GM10248 (cell line): ENCODE measurements at places on chromosomes 1 and 21.

- DNase-seq = peak; percentile 95
Observed at GRCh38 chr1:53946252-53947171, at the start of gene LRRC42. Gene LRRC42, plus strand, starts transcription at chr1:53946350. Its CDS starts 5,650 bp downstream, at chr1:53952000.

DNA sequence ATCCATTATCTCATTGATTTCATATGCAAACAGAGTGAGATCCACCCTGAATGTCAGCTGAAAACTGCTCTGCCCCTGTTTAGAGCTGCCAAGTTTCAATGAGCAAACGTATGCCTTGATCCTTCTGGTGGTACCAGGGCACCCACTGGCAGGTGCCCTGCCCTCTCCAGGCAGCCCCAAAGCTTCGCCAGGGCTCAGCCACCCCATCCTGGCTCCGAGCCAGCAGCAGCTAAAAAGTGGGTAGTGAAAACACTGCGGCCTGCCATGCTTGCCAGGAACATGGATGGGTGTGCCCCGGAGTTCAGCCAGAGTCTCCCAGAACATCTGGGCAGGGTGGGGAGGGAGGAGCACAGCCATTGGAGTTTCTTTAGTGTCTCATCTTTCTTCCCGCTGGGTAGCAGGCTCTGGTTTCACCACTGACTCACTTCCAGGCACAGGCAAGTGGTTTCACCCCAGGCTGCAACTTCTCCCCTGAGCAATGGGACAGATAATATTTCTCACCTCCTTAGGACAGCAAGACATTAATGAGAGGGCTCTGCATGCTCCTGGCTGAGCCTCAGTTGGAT is 8.1 kb upstream of the LMX1A start:
- no peak for DNase-seq

- DNase-seq = no peak
Observed at GRCh38 chr1:33219886-33220661, 36.2 kb upstream of the ZNF362 start.

- peak; percentile 20 for DNase-seq
Observed at GRCh38 chr21:25456672-25457071, 150.6 kb downstream of the MRPL39 start.

DNA sequence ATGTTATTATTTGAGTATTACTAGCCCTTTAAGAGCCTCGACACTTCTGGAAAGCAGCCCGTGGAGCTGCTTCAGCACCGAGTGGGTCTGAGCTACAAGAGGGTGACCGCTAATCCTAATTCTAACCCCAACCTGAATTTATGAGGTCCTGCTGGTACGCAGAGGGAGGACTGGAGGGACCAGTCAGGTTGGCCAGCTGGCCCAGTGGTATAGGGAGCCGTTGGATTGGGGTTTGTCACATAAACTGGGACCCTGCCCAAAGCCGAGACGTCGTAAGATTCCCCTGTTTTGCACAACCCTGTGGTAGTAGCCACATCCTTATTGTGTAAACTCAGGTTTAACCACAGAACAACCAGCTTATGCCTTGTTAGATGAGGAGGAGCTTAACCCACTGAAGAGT is 60.8 kb upstream of the F3 start:
- DNase-seq = no peak

GRCh38 chr1:33056426-33056825 is 19.7 kb upstream of the AK2 start:
- DNase-seq = no peak

DNA sequence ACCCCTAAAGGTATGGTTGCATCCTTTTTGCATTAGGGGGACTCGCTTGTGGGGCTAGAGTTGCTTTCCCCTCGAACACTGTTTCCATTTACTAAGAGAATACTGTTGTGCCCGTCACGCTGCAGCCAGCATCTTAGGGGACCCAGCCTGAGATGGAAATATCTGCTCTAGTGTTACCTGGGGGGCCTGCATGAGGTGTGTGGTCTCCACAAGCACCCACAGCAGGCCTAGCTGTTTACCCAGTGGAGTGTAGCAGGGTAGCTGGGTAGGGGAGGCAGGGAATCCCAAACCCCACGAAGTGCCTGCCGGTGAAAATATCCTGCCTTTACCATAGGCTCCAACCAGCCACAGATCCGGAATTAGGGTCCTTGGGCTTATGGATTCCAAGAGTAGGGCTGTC is 303.6 kb downstream of the PTPRU start:
- DNase-seq = no peak

GRCh38 chr1:180269645-180270529 is 39.8 kb downstream of the LHX4 start:
- no peak for DNase-seq

- DNase-seq = no peak
Observed at GRCh38 chr1:202365092-202365815, 16.8 kb downstream of the PPP1R12B start.

GRCh38 chr1:22096463-22096862 is 44.0 kb downstream of the CDC42 start:
- DNase-seq = no peak

GRCh38 chr1:111497592-111497991 is 5.8 kb downstream of the ADORA3 start:
- DNase-seq = no peak

- no peak for DNase-seq
Observed at GRCh38 chr21:38989379-38989744, 183.6 kb downstream of the ETS2 start.

DNA sequence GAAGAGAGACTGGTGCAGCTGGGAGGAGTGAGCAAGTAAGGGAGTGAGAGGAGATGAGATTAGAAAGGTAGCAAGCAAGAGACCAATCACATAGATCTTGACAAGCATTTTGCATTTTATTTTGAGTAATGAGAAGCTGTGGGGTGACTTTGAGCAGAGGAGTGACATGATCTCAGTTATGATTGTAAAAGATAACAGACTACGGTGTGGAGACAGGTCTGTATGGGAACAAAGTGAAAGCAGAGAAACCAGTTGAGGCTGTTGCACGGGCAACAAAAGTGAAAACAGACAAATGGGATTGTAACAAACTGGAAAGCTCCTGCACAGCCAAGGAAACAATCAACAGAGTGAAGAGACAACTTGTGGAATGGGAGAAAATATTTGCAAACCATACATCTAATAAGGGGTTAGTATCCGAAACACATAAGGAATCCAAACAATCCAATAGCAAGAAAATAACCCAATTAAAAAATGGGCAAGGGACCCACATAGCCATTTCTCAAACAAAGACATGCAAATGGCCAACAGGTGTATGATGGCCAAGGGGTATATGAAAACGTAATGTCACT is 68.4 kb downstream of the SNRPE start:
- no peak for DNase-seq

DNA sequence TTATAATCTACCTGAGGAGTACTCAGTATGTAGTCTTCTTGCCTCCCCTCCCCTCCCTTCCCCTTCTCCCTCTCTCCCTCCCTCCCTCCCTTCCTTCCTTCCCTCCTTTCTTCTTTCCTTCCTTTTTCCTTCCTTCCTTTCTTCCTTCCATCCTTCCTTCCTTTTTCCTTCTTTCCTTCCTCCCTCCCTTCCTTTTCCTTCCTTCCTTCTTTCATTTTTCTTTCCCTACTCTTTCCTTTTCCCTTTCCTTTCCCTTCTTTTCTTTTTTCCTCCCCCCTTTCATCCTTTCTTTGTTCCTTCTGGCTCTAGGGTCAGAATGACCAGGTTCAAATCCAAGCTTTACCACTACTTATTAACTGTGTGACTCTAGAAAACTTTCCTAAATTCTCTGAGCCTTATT is 48.5 kb upstream of the HAO2 start:
- no peak for DNase-seq

DNA sequence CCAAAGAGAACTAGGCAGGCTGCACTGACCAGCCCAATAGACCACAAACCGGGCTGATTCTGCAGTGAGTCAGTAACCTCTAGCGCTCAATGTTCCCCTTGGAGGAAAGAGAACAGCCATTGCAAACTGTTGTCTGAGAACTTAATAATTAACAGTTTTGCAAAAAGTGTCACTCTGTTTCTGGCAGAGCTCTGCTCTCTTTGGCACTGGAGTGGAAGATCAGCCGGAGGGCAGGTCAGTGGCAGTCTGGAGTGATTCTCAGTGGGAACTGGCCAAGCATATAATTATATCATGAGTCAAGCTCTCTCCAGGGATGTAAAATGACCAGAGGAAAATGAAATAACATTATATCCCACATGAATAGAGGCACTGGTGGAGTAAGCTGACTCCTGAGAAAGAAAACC is 238.3 kb downstream of the HLX start:
- no peak for DNase-seq

DNA sequence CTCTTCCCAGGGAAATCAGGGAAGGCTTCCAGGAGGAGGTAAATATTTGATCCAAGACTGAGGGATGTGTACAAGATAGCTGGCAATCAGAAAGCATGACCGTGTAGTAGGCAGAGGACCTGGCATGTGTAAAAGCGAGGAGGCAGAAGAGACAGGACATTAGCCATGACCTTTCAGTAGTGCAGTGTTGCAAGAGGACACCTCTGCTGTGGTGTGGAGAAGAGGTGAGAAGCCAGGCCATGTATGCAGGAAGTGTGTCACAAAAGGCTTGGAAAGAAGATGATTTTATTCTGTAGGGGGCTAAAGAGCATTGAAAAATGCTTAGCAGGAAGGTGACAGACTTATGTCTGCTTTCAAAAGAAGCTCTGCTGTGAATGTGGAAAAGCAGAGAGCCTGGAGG is 381.0 kb downstream of the ZP4 start:
- no peak for DNase-seq

GRCh38 chr1:87325982-87326738 is 2.5 kb upstream of the LMO4 start:
- peak; percentile 41 for DNase-seq

DNA sequence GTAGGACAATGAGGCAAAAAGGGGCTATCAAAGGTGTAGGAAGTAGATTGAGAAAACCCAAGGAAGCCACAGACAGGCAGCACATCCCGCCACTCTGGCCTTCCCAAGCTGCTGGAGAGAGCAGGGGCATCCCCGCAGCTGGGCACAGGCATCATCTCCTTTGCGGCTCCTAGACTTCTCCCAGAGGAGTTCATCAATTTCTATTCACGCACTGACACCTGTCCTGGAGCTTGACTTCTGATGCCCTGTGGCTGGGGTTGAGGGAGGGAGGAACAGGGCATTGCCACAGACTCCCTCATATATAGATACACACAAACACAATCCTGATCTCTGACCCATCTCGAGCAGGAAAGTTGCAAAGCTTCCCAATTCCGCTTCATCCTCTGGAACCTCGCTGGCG is 1.9 kb upstream of the TFAP2E start:
- DNase-seq = no peak

GRCh38 chr1:166282391-166283137 is 115.8 kb upstream of the FAM78B start:
- DNase-seq = no peak

DNA sequence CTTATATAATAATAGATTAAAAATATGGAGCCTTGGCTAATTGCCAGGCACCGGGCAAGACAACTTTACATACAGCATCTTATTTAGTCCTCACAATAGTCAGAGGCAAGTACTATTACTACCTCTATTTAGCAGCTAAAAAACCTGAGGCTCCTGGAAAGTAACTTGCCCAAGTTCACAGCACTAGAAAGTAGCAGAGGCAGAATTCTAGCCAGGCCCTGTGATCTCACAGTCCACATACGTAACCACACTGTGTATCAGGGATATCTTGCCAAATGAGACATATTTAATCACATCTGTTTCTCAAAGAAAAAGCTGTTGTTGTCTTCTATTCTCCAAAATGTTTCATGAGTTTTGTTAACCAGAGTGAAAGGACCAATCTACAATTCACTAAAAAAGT is 378.5 kb downstream of the PLPP3 start:
- no peak for DNase-seq

DNA sequence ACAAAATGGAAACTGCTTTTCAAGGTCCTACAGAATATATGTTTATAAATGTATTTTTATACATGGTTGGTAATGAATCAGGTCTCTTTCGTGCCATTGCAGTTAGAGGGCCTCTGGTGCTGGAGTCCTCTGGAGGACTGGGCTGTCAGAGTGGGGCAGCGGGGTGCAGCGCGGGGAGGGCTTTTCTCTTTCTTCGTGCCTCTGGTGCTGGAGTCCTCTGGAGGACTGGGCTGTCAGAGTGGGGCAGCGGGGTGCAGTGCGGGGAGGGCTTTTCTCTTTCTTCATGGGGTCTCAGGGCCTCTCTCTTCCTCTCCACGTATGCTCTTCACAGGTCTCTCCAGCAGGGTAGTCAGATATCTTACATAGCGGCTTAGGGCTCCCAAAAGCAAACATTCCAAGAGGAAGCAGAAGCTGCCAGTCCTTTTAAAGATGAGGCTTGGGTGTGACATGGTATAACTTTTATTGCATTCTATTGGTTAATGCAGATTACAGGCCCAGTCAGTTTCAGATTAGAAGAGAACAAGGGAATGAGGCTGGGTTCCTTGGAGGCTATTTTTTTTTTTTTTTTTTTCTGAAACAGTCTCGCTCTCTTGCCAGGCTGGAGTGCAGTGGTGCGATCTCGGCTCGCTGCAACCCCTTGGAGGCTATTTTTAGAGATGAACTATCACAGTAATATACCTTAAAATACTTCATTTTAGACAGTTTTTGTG is 13.1 kb downstream of the SDCCAG8 start:
- DNase-seq = no peak

GRCh38 chr1:111499026-111499785 is 4.2 kb downstream of the ADORA3 start:
- DNase-seq = no peak

DNA sequence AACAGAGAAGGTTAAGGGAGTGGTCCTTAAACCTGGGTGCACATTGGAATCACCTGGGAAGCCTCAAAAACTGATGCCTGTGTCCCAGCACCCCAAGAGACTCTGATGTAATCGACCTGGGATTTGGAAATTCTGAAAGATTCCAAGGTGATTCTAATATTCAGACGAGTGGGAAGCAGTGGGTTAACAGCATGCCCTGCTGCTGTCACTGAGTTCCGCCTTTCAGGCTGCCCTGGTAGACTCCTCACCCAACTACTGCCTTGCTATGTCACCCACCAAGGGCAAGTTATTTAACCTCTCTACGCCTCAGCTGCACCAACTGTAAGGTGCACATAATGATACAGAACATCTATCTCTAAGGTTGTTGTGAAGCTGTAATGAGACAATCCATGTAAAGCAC is 59.2 kb downstream of the CD34 start:
- no peak for DNase-seq

- no peak for DNase-seq
Observed at GRCh38 chr1:228366866-228367741, 39.5 kb downstream of the TRIM11 start.

GRCh38 chr1:77273891-77274290 is 7.9 kb upstream of the AK5 start:
- no peak for DNase-seq

GRCh38 chr1:70487910-70488665 is 77.0 kb downstream of the CTH start:
- DNase-seq = peak; percentile 48

GRCh38 chr1:119081267-119081666 is 59.2 kb downstream of the WARS2 start:
- DNase-seq = no peak

- DNase-seq = no peak
Observed at GRCh38 chr1:228275179-228275429, 67.3 kb downstream of the OBSCN start.

GRCh38 chr21:40923407-40923806 is 76.4 kb upstream of the DSCAM start:
- DNase-seq = no peak

DNA sequence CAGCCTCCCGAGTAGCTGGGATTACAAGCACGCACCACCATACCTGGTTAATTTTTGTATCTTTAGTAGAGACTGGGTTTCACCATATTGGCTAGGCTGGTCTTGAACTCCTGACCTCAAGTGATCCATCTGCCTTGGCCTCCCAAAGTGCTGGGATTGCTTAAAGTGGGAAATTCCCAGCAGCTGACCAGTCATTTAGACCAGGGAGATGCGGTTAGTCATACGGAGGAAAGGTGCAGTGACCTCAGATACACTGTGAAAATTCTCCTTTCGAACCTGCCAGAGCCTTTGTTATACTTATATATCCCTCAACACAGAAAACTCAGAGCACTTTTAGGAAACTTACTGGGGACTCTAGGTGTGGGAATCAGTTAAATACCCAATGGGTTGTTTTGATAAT is 39.6 kb downstream of the MAP10 start:
- DNase-seq = no peak
